ENCODE measurements at places on chromosomes 2 and 18.

- no peak for DNase-seq
These were observed 44.0 kb downstream of the PDCL3 start for GRCh38 chr2:100606726-100607343.

DNA sequence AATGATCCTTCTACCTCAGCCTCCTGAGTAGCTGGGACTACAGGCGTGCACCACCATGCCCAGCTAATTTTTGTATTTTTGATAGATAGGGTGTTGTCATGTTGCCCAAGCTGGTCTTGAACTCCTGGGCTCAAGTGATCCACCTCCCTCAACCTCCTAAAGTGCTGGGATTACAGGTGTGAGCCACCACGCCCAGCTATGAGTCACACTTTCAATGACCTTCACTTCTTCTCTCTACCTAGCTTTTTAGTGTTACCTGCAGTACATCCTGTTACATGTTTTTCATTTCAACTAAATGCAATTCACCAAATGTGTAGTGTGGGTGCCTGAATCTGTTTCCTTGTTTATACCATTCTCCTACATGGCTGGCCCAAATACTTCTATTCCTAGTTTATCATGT lies 64.0 kb downstream of the SLC39A10 start:
- no peak for DNase-seq

- DNase-seq = no peak
These were observed 108.2 kb downstream of the RHBDD1 start for GRCh38 chr2:226943862-226944620.

DNA sequence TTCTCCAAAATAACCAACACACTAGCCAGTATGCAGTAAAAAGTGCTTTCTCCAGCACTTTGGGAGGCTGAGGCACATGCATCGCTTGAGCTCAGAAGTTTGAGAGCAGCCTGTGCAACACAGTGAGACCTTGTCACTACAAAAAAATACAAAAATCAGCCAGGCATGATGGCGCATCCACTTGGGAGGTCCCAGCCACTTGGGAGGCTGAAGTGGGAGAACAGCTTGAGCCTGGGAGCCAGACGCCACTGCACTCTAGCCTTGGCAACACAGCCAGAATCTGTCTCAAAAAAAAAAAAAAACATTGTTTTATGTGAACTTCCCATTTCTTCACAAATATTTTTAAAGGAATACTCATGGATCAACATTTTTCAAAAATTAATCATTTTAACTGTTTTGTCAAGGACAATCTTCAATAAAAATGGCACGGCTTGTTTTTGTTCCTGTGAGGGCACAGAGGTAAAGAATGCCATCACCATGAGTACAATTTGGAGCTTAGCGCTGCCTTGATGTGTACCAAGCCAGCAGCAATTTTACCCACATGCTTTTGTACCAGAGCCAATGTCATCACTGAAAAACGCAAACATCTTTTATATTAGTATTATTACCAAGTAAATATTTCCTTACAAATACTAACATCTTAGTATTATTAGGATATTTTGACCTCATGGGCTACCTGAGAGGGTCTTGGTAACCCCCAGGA lies 26.7 kb downstream of the RAB1A start:
- DNase-seq = no peak

GRCh38 chr2:241379481-241380480 lies 23.7 kb downstream of the FARP2 start:
- DNase-seq = no peak

- DNase-seq = no peak
These were observed 20.5 kb upstream of the LRPPRC start for GRCh38 chr2:44016282-44016681.

DNA sequence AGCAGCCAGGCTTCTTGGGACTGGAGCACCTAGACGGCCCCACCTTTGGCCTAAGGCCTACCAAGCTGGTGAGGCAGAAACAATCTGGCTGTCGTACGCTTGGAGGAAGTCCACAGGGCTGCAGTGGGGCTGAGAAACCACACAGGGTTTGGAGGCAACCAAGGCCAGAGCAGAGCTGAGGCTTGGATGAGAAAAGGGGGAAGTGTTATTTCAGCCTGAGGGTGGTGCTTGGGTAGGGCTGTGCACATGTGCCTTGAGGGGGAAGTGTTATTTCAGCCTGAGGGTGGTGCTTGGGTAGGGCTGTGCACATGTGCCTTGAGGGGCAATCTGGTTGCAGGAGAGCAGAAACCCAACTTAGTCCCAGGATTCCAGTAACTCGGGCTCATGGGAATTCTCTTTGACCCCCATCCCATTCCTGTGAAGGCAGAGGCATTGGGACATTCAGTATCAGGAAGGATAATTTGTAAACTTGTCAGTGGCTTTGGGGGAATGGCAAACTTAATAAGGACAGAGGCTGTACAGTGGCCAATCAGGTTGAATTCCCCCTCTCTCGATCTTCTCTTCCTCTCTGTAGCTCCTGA lies 971 bp upstream of the FBXO41 start:
- no peak for DNase-seq

Data from activated T-cell treated with anti-CD3 and anti-CD28 coated beads for 24 hours (primary cell).